Astrocyte (in vitro differentiated cells and primary cell): ENCODE measurements at places on chromosomes 3 and 15.

- peak; percentile 45 for DNase-seq
Observed at GRCh38 chr15:52306270-52306669, 10.7 kb upstream of the MYO5C start.

DNA sequence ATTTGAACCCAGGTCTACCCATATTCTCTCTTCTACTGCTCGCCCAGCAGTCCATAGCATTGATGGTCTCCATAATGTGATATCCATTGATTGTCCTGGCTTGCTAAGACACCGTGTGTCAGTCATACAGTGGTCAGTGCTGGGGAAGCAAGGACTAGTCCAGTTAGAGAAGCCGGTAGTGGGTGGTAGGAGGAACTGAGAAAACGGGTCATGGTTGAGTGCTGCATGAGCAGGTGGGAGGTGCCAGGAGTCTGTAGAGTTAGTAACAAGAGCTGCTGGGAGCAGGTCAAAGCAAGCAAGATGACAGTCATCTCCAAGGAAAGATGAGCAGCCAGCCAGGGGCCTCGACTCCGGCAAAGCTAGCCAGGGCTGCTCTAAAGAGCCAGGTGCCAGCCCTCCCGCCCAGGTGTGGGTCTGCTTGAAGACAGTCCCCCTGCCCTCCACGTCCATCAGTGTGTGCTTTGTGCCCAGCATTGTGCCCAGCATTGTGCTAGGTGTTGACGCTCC, 29.5 kb upstream of the USP3 start:
- DNase-seq = peak; percentile 17

DNA sequence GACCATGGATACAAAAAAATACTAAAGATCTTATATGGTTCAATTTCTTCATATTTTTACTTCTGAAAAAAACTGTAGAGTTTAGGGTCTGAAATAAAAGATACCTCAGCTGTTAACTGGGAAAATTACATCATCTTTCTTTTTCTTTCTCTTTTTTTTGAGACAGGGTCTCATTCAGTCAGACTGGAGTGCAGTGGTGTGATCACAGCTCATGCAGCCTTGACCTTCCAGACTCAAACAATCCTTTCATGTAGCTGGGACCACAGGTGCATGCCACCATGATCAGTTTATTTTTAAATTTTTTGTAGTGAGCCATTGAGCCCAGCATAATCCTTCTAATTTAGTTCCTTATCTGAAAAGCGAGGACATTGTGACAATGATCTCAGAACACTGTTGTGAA, 39.6 kb upstream of the TKT start:
- no peak for DNase-seq

- DNase-seq = peak; percentile 20
Observed at GRCh38 chr3:42803414-42804105, 730 bp downstream of the HIGD1A start.

DNA sequence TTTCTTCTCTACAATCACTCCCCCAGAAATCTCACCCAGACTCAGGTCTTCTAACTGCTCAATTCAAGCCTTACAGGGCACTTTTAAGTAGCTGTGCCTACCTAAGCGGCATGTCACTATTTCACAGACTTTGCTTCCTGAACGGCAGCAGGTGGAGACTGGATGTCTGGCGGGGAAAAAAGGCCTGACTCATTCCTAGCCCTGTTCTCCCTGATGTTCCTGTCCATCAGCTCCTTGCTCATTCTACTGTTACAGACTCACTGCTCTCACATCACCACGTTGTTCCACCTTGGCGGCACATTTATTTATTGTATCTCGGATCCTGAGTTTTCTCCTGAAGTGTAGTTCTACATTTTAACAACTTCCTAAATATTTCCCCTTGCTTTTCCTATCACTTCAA, 52.6 kb upstream of the ATP11B start:
- no peak for DNase-seq

GRCh38 chr3:188240189-188240981, 86.4 kb downstream of the LPP start:
- DNase-seq = no peak

- peak; percentile 27 for DNase-seq
Observed at GRCh38 chr3:114179575-114179974, 723 bp upstream of the DRD3 start.

DNA sequence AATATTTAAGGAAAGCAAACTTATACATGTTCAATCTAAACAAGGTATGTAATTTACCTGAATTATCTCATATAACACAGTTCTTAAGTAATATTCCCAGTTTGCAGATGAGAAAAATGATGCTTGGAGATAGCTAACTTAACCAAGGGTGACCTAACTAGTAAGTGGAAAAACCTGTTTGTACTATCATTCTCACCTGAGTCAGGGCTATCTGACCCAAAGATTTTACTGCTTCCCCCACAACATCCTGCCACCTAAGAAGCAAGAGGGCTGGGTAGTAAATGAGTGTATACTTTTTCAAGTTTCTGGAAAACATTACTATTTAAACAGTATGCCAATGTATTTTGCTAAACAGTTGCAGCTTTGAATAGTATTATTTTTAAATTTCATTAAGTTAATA, 10.6 kb downstream of the TP63 start:
- no peak for DNase-seq

GRCh38 chr3:156834962-156835535, 8.9 kb downstream of the LEKR1 start:
- DNase-seq = no peak

- peak; percentile 19 for DNase-seq
Observed at GRCh38 chr15:53209396-53210042, 419.4 kb upstream of the ONECUT1 start.

DNA sequence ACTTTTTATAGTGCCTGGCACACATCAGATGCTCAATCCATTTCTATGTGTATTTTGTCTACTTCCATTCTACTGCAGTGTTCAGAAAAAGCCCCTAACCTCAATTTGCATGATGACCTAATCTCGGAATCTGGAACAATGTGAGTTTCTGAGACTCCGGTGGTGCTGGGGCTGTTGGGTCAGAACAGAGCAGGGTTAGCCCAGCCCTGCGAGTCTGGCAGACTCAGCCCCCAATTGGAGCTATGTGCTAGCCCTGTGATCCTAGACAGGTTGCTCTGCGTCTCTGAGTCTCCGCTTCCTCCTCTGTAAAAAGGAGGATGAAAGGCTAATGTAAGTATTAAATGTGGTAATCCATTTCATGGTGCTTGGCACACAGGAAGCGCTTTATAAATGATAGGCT, 95.0 kb upstream of the ICE2 start:
- DNase-seq = no peak

DNA sequence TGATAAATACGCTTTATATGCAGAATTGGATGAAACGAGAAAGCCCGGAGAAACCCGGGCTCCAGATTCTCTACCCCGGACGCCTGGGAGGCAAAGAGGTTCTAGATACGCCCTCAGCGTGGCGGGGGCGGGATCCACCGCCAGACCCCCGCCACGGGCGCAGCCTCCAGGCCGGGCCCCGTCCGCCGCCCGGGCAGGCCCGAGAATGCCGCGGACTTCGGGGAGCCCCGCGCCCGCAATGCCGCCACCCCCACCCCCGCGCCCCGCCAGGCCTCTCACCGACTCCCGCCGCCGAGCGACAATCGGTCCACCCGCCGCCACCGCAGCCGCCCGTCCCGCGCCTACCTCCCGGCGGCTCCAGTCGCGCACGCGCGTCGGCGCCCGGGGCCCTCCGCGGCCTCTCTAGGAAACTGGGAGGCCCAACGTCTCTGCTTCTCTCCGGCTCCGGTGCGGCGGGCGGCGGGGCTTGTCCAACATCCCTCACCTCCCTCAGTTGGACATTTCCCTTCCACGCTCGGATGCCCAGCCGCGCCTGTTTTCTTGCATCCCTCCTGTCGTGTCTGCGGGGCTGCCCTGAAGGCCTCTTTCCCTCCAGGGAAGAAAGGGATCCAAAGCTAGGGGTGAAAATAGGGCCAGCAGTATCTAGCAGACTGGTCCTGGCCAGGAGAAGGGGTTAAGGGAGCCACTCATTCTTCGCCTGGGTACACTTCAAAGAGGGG, at the start of gene ZNF445:
Gene ZNF445 (minus strand): TSS at position 359 of the 719 bp plus-strand sequence. CDS start 22,121 bp downstream, outside the sequence.
- DNase-seq = peak; percentile 66

GRCh38 chr15:35555244-35555643, 9.3 kb upstream of the DPH6 start:
- DNase-seq = no peak

DNA sequence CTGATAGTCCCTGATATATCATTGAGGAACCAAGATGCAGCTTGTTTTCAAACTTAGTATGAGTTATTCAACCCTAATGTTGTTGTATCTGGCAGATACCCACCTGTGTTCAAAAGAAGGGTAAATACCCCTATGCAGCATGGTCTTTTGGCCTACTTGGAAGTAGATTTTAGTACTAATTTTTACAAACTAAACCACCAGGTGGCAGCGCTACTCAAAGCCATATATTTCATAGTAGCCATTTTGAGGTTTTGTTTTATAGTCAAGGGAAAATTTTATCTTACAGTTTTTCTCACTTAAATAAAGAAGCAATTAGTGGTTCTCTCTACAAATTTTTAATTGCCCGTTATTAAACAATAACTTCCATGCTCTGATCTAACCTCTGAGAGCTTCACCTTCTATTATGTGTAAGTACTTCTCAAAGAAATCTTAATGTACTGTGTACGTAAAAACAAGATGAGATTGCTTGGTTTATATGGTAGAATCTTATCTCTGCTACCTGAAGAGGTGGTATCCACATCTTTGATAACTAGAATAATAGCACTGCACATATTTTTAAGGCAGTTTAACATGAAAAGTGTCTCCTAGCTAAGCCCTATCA, 31.5 kb upstream of the MLF1 start:
- DNase-seq = peak; percentile 25

DNA sequence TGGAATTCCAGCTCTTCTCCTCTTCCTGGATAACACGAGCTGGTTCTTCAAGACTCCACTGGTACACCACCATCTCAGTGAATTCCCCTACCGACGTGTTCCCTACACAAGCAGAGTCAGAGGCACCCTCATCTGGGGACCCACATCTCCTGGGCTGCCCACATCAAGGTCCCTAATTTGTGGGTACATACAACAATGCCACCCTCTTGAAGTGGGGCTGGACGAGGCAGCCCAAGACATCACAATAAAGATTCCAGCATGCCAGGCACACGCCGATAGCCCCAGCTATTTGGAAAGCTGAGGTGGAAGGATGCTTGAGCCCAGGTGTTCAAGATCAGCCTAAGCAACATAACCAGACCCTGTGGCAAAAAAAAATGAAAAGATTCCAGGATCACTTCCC, 221.2 kb upstream of the LINGO1 start:
- no peak for DNase-seq

DNA sequence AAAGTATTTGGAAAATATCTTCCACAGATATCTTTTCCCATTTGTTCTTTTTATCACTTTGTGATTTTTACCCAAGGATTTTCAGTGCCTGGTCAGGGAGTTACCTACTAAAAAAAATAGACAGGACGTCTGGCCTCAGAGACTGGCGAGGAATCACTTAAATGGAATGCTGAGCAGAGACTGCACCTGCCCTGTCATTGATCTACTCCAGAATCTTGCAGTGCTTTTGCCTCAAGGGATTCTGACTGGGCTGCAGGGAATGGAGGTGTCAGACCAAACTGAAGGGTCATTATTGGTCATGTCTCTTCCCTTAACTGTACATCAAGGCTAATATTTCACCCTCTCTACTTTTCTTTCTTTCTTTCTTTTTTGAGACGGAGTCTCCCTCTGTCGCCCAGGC, 12.1 kb upstream of the RYR3 start:
- no peak for DNase-seq

DNA sequence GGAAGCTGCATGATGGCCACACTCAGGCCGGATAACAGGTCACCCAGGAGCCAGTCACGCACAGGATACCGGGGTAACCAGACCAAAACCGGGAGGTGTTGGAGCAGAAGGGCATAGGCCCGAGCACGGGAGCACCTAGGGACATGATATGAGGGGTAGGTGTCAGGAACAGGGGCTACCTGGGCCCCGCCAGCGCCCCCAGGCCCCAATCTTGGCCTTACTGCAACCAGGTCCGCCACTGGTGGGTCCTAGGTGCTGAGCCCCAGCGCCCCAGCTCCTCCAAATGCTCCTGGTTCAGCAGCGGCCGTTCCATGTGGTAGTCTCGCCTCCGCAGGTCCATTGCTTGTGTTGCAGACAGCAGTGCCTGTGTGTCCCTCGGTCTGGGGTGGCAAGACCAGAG, 2.0 kb downstream of the SLC26A6 start:
- no peak for DNase-seq

GRCh38 chr15:69843276-69843899, 254.3 kb downstream of the TLE3 start:
- DNase-seq = no peak

DNA sequence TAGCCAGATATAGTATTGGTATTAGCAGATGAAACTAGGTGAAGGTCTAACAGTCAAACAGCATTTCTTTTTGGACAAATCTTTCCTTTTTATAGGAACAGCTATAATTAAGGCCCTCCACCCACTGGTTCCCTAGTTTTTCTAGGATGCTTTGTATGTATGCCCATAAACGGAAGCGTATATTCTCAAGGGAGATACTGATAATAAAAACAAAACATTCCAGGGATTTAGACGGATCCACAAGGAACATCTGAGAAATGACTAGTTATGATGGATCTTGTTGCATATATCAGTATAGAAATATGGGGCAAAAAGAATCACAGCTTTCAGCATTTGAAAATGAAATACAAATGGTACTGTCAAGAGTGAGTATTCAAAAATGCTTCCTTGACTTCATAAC, 22.5 kb downstream of the LRRC28 start:
- no peak for DNase-seq

GRCh38 chr3:16606398-16606797, 1.2 kb upstream of the DAZL start:
- peak; percentile 39 for DNase-seq

- DNase-seq = no peak
Observed at GRCh38 chr3:34053626-34054025, 255.2 kb downstream of the PDCD6IP start.

- DNase-seq = no peak
Observed at GRCh38 chr15:101669744-101670143, 17.6 kb upstream of the TM2D3 start.

DNA sequence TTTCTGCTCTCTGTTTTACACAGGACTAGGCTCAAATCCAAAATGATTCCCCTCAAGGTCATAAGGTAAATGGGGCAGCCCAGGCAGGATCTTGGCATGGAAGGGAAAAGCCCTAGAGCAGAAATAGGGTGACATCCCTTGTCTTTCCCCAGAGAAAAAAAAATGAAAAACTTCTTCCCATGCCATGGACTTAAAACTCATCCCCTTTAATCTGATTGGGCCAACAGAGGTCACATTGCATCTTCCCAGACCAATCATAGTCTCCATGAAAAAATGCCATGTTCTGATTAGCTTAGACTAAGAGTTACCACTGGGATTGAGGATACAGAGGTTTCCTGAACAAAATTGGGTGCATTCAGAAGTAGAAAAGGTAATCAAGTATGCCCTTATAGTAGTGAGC, 241.3 kb upstream of the LRTM1 start:
- DNase-seq = no peak

- DNase-seq = no peak
Observed at GRCh38 chr3:12194669-12195161, 36.0 kb upstream of the TIMP4 start.
